Non-pigmented ciliary epithelial cell (primary cell): ENCODE measurements at places on chromosomes 1 and 21.

- DNase-seq, result no peak
Observed at GRCh38 chr1:198176179-198176578, 19.4 kb downstream of the NEK7 start.

GRCh38 chr1:53409695-53410094 is 49.5 kb upstream of the DMRTB1 start:
- no peak for DNase-seq

DNA sequence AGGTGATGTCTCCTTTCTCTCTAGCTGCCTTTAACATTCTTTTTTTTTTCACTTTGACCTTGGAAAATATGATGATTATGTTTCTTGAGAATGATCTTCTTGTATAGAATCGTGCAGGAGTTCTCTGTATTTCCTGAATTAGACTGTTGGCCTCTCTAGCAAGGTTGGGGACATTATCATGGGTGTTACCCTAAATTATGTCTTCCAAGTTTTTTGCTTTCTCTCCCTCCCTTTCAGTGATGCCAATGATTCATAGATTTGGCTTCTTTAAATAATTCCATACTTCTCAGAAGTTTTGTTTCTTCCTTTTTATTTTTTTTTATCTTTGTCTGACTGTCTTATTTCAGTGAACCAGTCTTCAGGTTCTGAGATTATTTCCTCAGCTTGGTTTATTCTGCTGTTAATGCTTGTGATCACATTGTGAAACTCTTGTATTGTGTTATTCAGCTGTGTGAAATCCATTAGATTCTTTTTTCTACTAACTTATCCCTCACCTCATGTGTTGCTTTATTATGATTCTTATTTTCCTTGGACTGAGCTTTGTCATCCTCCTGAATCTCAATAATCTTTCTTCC is 268.4 kb upstream of the NRIP1 start:
- DNase-seq, result no peak

DNA sequence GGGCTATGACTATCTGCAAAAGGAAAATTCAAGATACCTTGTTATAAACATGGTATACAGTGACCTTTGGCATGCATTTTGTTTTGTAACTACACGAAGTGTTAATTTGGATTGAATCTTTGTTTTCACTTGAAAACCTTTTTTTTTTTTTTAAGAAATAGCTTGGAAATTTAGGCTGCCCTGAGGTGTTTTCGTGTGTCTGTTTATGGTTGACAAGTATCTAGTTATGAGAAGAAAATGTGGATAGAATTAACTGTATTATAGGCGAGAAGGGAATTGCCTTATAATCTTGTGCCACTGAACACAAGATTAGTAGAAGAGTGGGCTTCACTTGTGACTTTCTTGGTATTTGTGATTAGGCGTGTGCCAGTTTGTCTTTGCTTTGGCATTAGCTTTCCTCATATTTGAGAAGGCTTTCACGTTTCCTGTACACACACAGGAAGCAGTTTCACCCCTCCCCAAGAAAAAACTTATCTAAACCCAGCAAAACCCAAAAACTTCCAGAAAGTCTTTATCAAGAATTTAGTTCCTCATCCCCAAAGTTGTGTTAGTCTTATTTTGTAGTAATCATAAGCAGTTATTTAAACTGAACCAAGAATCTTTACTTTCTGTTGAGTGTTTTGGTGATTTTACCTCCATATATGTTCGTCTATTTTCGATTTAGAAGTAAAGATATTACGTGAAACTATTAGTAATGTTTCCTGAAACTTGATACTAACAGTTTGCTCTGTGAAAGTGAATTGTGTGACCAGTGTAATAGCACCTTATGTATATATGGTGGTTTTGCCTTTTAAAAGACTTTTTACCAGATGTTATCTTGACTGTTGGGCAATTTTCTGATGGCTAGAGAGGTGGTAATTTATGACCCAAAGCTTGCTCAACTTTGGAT is 3.8 kb downstream of the DYRK1A start:
- DNase-seq, result no peak

- DNase-seq, result no peak
Observed at GRCh38 chr1:91764471-91765115, 121.4 kb downstream of the TGFBR3 start.

- DNase-seq, result no peak
Observed at GRCh38 chr1:33056426-33056825, 19.7 kb upstream of the AK2 start.

DNA sequence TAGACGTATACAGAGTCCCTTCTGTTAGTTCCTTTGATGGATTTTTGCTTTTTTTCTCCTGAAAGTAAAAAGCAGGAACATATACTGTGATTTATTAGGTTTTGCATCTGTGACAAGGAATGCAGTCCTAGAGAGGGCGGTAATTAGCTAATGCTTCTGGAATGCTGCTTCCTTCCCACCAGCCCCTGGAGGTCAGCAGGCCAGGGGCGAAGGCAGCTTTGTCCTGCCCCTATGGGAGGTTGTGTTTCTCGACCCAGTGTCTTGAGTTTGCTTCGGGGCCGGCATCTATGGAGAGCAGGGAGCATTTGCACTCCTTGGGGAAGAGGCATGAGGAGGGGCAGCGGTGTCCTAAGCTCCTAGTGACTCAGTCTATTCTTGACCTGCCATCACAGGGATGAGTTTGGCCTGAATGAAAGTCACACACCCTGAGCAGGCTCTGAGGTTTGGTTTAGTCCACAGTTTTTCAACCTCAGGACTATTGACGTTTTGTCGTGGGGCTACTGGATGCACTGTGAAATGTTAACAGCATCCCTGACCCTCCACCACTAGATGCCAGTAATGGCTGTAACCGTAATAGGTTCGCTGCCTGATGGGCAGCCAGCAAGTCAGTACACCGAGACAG is 85.0 kb upstream of the KCNJ15 start:
- no peak for DNase-seq

GRCh38 chr1:235652364-235652763 is 2.8 kb upstream of the GNG4 start:
- no peak for DNase-seq

GRCh38 chr1:40755067-40755466 is 28.5 kb upstream of the KCNQ4 start:
- no peak for DNase-seq

GRCh38 chr1:38872401-38873026 is 634 bp downstream of the MYCBP start:
- DNase-seq, result no peak

GRCh38 chr1:221766210-221766609 is 24.3 kb upstream of the DUSP10 start:
- DNase-seq, result no peak

- no peak for DNase-seq
Observed at GRCh38 chr1:2427051-2427450, 14.7 kb upstream of the PEX10 start.

- DNase-seq, result no peak
Observed at GRCh38 chr1:168340781-168341482, 60.3 kb downstream of the TBX19 start.

GRCh38 chr1:232529747-232530146 is 100.2 kb downstream of the SIPA1L2 start:
- DNase-seq, result no peak

- no peak for DNase-seq
Observed at GRCh38 chr1:160032165-160032820, 503 bp upstream of the PIGM start.

DNA sequence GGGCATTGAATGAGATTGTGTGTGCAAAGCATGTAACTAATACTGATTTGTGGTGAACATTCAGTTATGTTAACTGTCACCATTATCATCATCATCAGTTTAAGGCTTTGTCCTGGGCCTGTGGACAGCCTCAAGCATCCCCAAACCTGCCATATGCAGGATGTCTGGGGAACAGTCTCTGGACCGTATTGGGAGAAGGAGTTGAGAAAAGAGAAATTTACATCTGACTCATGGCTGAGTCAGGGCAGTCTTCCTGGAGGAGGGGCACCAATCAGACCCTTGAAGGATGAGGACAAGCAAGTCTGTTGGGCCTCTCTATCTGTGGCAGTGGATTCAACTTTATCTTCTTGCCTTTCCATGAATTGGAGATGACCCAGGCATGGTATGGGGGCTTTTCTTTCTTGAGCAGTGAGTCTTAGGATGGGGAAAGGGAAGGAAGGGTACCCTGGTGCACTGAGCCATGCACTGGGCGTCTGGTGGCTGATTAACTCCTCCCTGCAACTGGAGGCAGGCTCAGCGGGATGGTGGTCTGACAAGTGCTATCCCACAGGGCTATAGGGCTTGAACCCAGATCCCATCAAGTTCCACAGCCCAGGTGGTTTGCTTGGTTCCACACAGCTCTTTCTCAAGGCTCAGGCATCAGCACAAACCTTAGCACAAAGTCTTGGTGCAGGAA is 2.9 kb downstream of the PADI3 start:
- no peak for DNase-seq

DNA sequence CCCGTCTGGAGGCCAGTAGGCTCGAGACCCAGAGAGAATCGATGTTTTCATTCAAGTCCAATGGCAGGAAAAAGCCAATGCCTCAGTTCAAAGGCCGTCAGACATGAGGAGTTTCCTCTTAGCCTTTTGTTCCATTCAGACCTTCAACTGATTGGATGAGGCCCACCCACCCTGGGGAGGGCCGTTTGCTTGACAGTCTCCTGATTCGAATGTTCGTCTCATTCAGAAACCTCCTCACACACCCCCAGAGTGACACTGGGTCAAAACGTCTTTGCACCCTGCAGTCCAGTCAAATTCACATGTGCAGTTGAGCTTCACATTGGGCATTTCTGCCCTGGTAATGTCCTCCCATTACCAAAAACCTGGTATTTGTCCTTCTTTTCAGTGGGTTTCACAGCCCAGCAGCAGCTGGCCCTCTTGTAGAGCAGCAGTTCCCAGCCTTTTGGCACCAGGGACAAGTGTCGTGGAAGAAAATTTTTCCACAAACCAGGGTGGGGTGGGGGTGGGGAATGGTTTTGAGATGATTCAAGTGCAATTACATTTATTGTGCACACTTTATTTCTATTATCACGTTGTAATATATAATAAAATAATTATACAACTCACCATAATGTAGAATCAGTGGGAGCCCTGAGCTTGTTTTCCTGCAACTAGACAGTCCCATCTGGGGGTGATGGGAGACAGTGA is 40.1 kb downstream of the RSPH1 start:
- no peak for DNase-seq

- DNase-seq, result no peak
Observed at GRCh38 chr1:92883297-92883696, 51.5 kb downstream of the RPL5 start.

GRCh38 chr1:42002220-42002619 is 83.5 kb upstream of the HIVEP3 start:
- no peak for DNase-seq

- DNase-seq, result no peak
Observed at GRCh38 chr1:34188418-34188817, 11.7 kb downstream of the C1orf94 start.

DNA sequence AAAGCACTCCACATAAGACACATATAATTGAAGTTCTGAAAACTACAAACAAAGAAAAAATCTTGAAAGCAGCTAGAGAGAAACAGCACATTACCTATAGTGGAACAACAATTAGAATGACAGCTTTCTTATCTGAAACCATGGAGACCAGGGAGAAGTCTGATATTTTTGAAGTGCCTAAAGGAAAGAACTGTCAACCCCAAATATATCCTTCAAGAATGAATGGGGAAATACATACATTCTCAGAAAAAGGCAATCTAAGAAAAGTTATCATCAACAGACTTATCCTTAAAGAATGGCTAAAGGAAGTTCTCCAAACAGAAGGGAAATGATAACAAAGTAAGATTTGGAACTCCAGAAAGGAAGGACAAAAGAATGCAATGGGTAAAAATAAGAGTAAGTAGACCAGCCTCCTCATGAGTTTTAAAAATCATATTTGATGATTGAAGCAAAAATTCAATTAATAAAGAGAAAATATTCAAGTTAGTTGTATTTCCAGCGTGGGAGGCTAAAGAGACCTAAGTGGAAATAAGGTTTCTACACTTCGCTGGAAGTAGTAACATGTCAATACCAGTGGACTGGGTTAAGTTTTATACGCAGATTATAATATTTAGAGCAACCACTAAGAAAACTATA is 170.8 kb upstream of the SAMSN1 start:
- no peak for DNase-seq

DNA sequence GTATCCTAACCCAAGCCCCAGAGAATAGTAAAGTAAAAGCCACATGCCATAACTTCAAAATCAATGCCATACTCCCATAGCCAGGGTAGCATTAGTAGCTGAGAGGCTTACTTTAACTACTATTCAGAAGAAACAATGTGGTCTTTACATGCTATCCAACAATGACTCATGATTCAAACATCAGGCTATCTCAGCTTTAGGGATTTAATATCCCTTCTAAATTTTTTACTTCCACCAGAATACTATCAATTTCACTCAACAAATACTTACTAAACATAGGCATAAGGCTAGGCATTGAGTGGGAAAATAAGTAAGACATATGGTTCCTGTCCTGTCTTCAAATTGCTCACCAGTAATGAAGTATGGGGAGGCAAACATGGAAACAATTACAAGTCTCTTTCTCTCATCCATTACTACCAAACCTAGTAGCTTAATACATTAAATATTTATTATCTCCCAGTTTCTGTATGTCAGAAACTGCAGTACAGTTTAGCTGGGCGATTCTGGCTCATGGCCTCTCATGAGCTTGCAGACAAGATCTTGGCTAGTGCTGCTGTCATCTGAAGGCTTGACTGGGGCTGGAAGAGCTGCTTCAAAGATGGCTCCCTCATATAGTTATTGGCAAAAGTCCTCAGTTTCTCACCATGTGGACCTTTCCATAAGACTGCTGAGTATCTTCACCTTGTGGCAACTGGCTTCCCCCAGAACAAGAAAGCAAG is 30.7 kb downstream of the EVI5 start:
- DNase-seq, result peak; percentile 62

DNA sequence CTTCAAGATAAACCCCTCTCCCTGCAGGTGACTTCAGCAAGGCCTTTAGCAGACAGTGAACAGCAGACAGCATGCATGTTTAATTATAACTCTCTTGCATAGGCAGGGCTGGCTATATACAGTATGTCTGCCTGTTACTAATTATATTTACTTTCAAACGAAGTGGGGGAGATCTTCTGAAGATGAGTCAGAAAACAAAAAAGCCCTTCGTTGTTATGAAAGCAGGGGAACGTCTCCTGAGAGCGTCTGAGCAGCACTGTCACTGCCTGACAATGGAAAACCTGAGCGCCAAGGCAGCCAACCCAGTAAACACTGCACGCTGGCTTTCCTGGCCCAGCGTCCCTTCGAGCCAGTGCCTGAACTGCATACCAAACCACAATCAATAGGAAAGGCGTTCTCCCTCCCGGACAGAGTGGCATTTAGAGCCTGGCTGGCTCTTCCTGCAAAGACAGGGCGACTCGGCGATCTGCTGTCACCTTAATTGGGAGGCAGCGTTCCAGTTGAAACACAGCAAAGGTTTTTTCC is 54.1 kb downstream of the TOMM20 start:
- no peak for DNase-seq

DNA sequence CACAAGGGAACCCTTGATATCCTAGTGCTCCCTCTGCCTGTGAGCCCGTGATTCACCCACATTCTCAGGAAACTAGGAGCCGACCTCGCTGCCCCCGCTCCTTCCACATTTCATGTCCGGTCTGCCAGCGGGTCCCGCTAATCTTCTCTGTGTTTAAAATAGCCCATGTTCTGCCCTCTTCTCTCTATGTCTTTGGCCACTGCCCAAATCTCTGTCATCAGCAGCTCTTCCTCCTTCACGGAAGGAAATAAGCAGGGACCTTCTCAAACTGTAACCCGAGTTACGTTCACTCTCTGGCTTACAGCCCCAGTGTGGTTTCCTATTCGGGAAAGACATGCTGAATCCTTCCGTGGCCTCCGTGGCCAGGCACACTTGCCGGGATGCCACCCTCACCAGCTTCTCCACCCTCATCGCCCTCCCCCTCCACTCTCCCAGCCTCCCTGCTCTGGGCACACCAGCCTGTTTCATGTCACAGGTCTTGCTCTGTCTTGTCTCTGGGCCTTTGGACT is 21.1 kb upstream of the UBXN10 start:
- no peak for DNase-seq

- no peak for DNase-seq
Observed at GRCh38 chr1:221644663-221645258, 97.1 kb downstream of the DUSP10 start.
